ENCODE measurements at places on chromosomes 5 and 9.

- H3K4me3 ChIP-seq = no peak overlapping the region
- H3K27ac ChIP-seq = no peak overlapping the region
- no peaks in the 10 kb centered on the region for H3K4me1 ChIP-seq
- peaks cover 43% of the 10 kb centered on the region for H3K27me3 ChIP-seq
- H3K36me3 ChIP-seq = no peaks in the 10 kb centered on the region
- no peak for DNase-seq
Measured at GRCh38 chr5:146402949-146403348, 44.2 kb upstream of the TCERG1 start.

GRCh38 chr9:84829471-84829870 is 159.9 kb downstream of the NTRK2 start:
- H3K4me3 ChIP-seq = no peak overlapping the region
- H3K27me3 ChIP-seq = no peaks in the 10 kb centered on the region
- H3K36me3 ChIP-seq = no peaks in the 10 kb centered on the region
- no peaks in the 10 kb centered on the region for H3K4me1 ChIP-seq

GRCh38 chr9:129324808-129325502 is 146.9 kb upstream of the IER5L start:
- peaks cover 5% of the 10 kb centered on the region for H3K4me1 ChIP-seq
- no peak for DNase-seq
- no peak overlapping the region for H3K27ac ChIP-seq
- no peak overlapping the region for H3K4me3 ChIP-seq

- no peaks in the 10 kb centered on the region for H3K4me1 ChIP-seq
- no peaks in the 10 kb centered on the region for H3K36me3 ChIP-seq
- no peak overlapping the region for H3K4me3 ChIP-seq
- no peak overlapping the region for H3K27ac ChIP-seq
Measured at GRCh38 chr9:89536600-89536999, 38.7 kb upstream of the SEMA4D start.

Data from PC-3 (cell line).